Activated T-cell treated with anti-CD3 and anti-CD28 coated beads, Interleukin-2, amount 50 U/mL, for 24 hours (primary cell): ENCODE measurements at places on chromosomes 11 and 22.
A peak's percentile ranks its signal among the peaks of the same experiment; 100 is the strongest.

DNA sequence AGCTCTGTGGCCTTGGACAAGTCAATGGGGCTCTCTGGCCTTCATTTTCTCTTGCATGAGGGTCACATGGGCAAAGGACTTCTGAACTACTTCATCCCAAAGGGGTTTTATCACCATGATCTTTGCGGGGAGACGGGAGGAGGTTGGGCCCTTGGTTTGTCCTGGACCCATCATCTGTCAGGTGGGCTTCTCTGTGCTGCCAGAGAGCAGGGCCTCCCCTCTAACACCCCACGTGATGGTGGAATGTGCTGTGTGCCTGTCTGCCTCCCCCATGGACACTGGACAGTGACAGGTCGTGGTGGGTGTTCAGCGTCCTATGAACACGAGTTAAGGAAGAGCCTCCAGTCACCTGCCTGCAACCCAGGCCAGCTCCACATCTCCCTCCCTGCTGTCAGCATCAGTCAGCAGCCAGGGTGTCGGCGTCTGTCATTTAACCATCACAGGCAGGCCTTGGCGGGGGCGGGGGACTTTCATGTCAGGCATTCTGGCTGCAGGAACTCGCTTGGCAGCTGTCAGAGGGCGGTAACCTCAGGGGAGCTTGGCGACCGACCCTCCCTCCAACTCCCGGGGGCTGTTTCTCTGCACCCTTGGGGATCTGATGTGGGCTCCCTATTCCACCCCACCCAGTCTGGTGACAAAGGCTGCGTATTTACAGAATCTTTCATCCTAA lies 2.6 kb upstream of the SUN2 start:
- DNase-seq: peak; percentile 77

DNA sequence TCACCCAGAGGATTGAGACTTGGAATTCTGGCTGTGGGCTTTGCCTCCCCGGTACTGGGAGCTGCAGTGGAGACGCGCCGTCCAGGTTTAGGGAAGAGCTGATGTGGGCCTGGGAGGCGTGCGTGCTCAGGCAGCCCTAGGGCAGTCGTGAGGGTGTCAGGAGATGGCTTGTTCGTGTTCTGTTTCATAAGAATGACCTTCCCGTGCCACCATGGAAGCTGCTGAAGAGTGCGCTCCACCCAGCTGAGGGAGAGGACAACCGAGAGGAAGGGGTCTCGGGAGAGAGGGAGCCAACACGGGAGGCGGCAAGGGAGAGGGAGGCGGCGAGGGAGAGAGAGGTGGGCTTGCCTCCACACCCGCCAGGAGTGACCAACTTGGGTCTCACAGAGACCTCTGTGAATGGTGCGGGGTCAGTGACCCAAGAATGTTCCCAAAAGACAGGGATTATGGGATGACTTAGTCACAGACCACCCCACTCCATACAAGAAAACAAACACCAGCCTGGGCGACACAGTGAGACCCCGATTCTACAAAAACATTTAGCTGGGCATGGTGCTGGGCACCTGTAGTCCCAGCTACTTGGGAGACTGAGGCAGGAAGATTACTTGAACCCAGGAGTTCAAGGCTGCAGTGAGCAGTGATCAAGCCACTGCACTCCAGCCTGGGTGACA lies 14.7 kb upstream of the TRMU start:
- no peak for DNase-seq

GRCh38 chr11:47179655-47179991 lies 2.9 kb upstream of the ARFGAP2 start:
- DNase-seq: no peak

GRCh38 chr11:59212744-59213631 lies at the start of gene MPEG1:
MPEG1 (minus strand) TSS chr11:59212927; CDS start chr11:59212865, 62 bp downstream.
- DNase-seq: no peak

GRCh38 chr11:2549491-2549875 lies 104.7 kb downstream of the KCNQ1 start:
- no peak for DNase-seq

DNA sequence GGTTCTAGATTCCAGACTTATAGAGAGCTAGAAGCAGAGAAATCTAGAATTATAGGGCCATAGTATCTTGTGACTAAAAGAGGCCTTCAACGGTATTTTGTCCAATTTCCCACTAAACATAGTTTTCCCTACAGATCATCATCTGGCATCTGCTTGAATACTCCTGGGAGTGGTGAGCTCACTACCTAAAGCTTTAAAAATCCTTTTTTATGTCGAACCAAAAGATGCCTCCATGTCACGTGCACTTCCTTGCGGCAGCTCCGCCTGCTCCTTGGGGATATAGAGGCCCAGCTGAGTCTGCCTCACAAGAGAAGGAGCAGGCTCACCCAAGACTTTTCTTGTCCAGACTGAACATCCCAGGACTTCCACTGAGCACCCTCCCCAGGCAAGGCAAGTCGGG lies 4.3 kb upstream of the MB start:
- no peak for DNase-seq

DNA sequence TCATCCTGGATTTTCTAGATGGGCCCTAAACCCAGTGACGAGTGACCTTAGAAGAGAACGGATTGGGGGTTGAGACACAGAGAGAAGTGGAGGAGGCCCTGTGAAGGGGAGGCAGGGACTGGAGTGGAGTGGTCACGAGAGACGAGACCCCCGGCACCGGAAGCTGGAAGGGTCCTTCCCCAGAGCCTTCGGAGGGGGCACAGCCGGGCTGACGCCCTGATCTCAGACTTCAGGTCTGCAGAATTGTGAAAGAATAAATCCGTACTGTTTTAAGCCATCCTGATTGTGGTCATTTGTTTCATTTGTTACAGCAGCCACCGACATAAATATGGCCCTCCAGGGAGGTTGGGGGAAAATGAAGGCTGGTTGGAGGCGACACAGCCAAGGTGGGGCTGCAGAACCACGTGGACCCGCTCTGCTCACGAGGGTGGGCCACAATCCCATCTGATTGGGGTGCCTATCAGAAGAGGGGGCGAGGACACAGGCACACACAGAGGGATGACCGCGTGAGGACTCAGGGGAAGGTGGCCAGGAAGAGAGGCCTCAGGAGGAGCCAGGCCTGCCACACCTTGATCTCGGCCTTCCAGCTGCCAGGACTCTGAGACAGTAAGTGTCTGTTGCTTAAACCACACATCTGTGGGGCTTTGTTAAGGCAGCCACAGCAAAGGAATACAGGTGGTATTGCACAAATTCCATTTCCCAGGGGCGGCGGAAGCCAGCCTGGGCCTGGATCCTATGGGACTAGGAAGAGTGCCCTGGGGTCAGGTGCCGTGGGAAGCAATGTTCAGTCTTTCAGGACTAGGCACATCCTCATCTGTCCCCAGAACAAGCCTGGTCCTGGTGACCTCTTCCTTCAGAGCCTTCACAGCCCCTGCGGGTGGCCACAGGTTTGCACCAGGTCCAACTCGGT lies 73.3 kb upstream of the SHANK2 start:
- DNase-seq: no peak

GRCh38 chr11:117792992-117793391 lies 4.0 kb downstream of the DSCAML1 start:
- no peak for DNase-seq

DNA sequence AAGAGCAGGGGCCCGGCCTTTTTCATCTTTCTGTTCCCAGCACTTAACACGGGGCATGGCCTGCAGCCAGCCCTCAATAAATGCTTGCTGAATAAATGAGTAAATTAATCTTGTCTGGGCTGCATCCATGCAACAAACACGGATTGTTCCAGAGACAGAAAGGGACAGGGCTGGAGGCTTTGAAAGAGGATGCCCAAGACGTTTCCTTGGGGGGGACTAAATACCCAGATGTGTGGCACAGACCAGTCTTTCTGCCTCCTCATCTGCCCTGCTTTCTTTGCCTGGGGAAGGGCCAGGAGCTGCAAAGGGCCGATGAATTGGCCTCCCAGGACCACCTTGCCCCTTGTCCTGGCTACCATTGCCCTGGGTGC lies 40.4 kb downstream of the SHISAL1 start:
- DNase-seq: no peak

DNA sequence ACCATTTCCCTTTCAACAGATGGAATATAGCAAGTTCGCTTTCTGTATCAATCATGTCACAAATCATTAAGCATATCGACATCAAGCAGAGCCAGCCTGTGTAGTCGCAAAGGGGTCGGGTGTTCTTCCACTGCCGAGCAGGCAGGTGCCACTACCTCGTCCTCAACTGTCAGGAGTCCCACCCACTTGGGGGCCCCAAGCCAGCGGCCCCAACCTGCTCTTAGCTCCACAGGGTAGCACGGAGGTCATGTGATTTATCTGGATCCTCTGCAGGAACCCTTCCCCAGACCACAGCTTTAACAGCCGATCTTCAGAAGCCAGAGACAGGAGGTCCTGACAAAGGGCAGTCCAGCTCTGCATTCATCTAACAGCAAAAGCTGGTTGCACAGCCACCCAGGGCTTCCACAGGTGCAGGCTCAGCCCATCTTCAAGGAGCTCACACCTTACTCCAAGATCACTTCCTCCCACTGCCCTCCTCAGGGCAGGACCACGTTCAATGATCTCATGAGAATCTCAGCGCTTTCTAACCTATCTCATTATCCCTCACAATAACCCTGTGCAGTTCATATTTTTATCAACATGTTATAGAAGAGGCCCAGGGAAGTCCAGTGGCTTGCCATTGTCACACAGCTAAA lies 110.2 kb downstream of the TRIM29 start:
- DNase-seq: no peak

DNA sequence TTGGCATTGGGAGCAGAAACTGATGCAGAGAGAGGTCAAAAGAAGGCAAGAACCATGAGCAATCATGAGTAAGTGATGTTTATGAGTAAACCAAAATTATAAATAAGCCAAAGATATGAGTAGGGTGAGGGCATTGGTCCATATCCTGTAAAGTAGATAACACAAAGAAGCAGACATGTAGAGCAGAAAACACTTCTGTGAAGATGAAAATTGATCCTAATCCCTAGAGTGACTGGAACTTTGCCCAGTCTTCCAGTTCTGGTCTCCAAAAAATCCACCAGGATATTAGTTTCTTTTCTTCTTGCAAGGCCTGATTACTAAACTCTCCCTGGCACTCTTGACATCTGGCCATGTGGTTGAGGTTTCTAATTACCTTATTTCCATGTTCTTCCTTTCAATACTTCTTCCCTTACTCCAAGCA lies 13.7 kb upstream of the DRD2 start:
- no peak for DNase-seq

- no peak for DNase-seq
Observed at GRCh38 chr11:10005955-10006525, 288.0 kb downstream of the SBF2 start.

- no peak for DNase-seq
Observed at GRCh38 chr22:40002935-40003715, 8.4 kb downstream of the FAM83F start.

DNA sequence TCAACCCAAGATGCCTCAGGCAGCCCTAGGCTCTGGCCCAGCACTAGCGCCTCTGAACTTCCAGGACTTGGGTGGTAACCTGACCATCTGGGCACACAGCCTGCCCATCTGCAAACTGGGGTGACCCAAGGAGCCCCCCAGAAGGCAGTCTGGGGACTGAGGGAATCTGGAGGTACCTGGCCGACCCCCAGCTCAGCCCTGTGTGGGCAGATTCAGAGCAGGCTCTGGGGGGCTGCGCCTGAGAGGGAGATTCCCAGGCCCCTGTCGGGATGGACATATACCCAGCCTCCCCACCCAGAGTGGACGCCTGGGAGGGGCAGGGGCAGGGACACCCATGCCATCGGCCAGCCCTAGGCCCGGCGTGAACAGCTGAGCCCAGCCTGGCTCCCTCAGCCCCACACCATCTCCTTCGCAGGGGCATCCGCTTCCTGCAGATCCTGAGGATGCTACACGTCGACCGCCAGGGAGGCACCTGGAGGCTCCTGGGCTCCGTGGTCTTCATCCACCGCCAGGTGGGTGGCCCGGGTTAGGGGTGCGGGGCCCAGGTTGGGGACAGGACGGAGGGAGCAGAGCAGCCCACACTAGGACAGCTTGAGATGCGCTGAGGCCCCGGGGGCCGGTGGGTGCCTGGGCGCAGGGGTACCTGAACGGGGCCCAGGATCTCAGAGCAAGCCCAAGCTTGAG lies 126.9 kb downstream of the KCNQ1 start:
- no peak for DNase-seq

DNA sequence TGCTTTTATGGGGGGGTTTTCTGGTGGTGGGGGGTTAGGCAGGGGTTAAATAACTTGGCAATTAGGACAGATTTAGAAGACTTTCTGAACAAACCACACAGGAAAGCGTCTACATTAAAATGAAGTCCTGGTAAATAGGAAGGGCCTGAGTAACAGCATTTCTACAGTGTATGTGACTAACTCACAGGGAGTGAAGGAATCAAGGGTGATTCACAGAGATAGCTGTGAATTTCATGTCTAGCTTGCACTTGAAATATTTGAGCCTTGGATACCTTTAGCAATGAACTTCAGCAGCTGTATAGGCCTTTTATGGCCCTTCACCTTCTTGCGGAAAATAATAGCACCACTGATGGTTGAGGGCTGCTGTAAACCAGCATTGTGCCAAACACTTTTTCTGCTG lies 26.1 kb upstream of the LDHA start:
- no peak for DNase-seq

GRCh38 chr11:63868399-63869064 lies 29.6 kb downstream of the MARK2 start:
- no peak for DNase-seq

GRCh38 chr11:26247340-26247739 lies 84.6 kb upstream of the ANO3 start:
- DNase-seq: no peak

GRCh38 chr11:46335890-46336562 lies 11.2 kb upstream of the DGKZ start:
- no peak for DNase-seq

DNA sequence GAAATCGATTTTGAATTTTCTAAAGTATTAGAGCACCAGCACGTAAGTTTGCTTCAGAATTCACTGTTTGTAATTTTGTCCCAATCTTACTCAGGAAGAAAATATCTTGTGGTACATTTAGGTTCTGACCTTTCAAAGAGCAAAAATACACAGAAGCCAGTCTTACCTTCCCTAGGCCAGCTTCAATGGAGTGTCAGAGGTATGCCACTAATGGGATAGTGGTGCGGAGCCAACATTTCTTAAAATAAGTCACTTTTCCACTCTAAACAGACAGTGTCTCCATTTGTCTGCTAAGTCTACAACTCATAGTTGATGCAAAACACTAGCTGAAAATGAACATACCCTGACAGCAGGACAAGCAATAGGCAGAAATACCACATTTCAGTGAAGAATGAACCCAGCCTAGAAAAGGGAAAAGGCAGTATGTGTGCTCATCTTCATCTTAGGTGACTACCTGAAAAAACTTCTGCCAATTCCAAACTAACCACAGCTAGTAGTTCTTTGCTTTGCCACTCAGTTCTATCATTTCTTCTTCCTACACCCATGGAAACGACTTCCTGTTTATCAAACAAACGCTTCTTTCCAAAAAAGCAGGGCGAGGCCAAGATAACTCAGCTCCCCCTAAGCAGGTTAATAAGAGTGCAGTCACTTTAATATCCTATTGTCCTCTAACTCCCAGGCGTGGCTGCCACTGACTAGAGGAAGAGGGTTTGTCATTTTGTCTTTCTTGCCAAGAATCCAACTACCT lies 94.0 kb upstream of the APOA1 start:
- no peak for DNase-seq

DNA sequence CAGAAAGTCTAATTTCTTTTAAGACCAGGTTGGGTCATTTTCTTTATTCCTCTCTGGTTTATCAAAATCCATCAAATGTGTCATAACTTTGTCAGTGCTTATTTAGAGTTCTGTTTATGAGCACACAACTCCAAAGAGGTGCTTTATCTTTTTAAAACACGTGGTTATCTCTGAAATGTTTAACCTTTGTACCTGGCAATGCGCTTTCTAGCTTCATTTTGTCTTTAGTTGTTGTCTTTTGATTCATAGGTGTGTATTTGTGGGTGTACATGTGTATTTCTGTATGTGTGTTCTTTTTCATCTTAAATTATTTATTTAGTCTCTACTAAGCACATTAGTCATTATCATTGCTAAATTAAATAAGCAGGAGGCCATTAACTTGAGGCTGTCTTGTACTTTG lies 251.4 kb downstream of the JRKL start:
- no peak for DNase-seq
